ENCODE measurements at places on chromosomes 1 and 21.

GRCh38 chr1:214031267-214031650, 43.5 kb downstream of the PROX1 start:
- DNase-seq: no peak

- no peak for DNase-seq
These were observed 29.9 kb downstream of the FUBP1 start for GRCh38 chr1:77948841-77949424.

- DNase-seq: no peak
These were observed 29.3 kb upstream of the RXRG start for GRCh38 chr1:165474196-165474595.

GRCh38 chr1:5490635-5491034, 501.6 kb downstream of the NPHP4 start:
- DNase-seq: no peak

- no peak for DNase-seq
These were observed 27.5 kb downstream of the LRRC8C start for GRCh38 chr1:89660224-89661061.

GRCh38 chr1:41813226-41813625, 105.5 kb downstream of the HIVEP3 start:
- DNase-seq: no peak

DNA sequence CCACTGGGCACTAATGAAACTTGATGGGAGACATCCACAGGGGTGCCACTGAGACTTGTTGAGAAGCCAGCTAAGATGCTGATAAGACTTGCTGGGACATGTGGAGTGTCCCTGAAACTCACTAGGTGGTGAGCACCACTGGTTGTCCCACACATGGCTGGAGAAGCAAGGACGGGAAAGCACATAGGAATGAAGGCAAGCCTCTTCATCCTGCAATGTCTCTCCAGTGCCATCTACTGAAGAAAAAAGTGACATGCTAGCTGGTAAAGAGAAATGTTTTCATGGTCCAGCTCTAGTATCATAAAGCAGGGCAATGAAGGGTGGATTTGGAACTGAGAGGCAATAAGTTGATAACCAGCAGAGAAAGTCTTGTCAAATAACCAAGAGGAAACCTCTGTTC, 283.0 kb downstream of the PAPPA2 start:
- DNase-seq: no peak

DNA sequence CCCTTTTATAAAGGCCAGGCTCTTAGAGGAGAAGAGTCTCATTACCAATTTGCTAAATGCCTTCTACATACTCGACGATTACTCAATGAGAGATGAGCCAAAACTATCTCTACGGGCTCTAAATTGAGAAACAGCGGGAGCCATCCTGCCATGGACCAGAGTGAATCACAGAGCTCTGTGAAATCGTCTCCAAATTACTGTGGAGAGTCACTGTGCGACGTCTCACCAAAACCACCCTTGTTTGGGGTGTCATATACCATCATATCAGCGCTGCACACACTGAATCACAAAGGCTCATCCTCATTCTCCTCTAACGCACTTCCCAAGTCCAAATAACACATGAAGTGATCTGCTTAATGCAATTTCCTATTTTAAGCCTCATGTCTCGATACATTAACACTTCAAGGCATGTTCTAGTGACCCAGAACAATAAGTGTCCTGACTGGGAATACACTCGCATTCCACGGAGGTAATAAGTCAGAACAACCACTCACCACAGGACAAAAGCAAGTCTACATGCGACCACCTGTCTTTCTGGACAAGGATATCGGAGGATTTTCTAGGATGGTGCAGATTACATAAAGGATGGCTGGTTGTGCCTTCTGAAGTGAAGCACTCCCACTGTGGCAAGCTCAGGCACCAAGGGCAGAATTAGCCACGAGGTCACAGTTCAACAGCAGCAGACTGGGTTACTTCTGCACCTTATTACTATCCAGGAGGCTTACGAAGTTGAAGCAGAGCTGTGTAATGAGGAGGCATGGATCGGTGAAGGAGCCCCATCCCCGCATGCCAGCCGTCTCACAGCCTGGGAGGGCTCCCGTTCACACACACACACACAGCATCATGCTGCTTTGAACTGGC, 44.3 kb downstream of the NID1 start:
- no peak for DNase-seq

DNA sequence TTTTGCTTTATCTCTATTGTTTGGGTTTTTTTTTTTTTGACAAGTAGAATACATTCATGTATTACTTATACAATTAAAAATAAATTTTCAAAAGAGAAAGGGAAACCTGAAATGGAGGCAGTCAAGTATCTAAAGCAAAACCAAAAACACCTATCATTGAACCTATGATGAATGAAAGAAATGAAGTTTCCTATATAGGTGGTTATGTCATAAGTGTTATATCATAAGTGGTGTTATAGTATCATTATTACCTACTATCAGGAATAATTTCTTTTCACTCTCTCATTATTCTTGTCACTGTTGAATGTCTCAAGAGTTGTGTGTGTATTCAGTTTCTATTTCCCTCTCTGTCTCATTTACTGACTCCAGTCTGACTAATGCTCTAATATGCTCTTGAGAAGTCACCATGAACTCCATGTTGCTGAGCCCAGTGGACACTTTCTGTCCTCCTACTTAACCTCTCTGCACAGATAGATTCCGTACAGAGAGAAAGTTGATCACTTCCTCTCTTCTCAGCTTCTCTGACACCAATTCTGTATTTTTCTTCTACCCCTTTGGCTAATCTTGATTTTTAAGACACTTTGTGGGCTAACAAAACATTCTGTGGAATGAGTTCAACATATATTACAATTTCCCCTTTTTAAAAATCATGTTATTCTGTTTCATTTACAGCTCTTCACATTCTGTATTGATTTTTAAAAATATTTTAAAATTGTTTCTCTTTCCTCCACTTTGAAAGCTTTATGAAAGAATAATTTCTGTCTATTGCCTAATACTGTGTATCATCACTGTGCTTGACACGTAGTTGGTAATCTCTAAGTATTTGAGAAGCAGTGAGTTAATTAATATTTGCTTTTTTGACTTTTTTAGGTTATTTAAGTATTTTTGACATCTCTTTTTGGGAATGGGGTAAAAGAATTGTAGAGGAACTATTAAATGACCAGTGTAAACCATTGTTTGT, 50.1 kb downstream of the RASAL2 start:
- no peak for DNase-seq

- DNase-seq: no peak
These were observed 34.4 kb downstream of the FH start for GRCh38 chr1:241485145-241485544.

- no peak for DNase-seq
These were observed 62.6 kb upstream of the ACOT11 start for GRCh38 chr1:54485416-54485815.

DNA sequence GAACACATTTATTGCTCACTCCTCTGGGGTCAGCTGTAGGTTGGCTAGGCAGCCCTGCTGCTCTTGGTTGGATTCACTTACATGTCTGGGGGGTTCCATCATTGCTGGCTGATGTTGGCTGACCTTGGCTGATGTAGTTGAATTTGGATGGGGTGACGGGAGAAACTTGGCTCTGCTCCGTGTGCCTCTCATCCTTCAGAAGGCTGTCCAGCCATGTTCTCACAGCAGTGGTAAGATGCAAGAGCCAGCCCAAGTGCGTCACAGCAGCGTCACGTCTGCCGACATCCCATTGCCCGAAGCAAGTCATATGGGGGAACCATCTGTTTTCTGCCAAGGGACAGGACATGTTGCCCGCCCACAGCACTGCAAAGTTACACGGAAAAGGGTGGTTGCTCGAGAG, 613.5 kb downstream of the MATN1 start:
- DNase-seq: no peak

All from stimulated activated CD4-positive, alpha-beta T cell treated with anti-CD3 and anti-CD28 coated beads, Interleukin-12 subunit alpha, Interleukin-12 subunit beta, amount 100 ng/mL, for 4 hours (primary cell).